ENCODE measurements at places on chromosomes 13 and 19. TPM values are rescaled to one million over a fixed set of nuclear protein-coding genes. Genes with fewer than 3 reads are reported as not detected.

Gene CD70
- total RNA-seq: not detected

Gene KIR3DL1
- total RNA-seq: not detected

Gene SETDB2
- 14.7 TPM for total RNA-seq

Gene CEACAM16
- total RNA-seq: not detected

Gene IZUMO1
- 10.3 TPM for total RNA-seq

Gene TEX26
- not detected for total RNA-seq

Gene ZNF560
- not detected for total RNA-seq

Gene TTC9B
- not detected for total RNA-seq

Gene IL4I1
- total RNA-seq: 0.61 TPM

Gene THSD8
- 23.9 TPM for total RNA-seq

Gene TOMM40
- total RNA-seq: 227 TPM

Gene PCDH9
- total RNA-seq: 0.11 TPM

Gene GJA3
- total RNA-seq: 0.11 TPM

Gene IGFL3
- total RNA-seq: not detected

Gene ISYNA1
- total RNA-seq: 67.3 TPM

Gene NKPD1
- 2.4 TPM for total RNA-seq

Gene TNFSF11
- not detected for total RNA-seq

Gene PNMA8A
- not detected for total RNA-seq

Gene IGFL1
- not detected for total RNA-seq

Gene ZNF793
- total RNA-seq: not detected

Gene U2AF1L4
- 21.3 TPM for total RNA-seq

Gene BCAM
- 230 TPM for total RNA-seq

Gene GPC6
- 0.16 TPM for total RNA-seq

Gene MEIOSIN
- total RNA-seq: not detected

Gene OR10H1
- not detected for total RNA-seq

Gene KCNN4
- 3.0 TPM for total RNA-seq

Gene TINCR
- total RNA-seq: 4.1 TPM

Gene ERICH4
- total RNA-seq: not detected

Gene CYP2F1
- total RNA-seq: not detected

Gene CYP4F22
- total RNA-seq: not detected

Gene ZNF569
- total RNA-seq: not detected

Gene ZNF792
- 5.6 TPM for total RNA-seq

Data from Caco-2 (cell line).